Right ventricle myocardium superior (tissue), 1 donor: ENCODE measurements at places on chromosomes 3 and 15.

DNA sequence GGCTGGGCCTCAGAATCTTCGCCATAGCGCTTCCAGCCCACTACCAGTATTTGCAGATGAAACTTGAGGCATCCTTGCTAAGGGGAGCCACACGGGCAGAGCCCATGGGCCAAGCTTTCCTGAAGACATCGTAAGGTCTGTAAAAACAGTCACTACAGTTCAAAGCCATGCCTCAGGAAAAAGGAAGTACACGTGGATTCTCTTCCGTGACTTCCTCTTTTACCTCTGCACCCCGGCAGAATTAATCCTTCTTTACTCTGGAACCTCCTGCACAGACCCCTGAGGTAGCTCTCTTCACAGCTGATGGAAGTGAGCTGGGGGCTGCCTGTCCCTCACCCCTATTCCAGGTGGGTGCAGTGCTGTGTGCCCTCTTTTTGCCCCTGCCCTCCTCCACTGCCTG, 129.2 kb downstream of the CHDH start:
- no peak for DNase-seq

DNA sequence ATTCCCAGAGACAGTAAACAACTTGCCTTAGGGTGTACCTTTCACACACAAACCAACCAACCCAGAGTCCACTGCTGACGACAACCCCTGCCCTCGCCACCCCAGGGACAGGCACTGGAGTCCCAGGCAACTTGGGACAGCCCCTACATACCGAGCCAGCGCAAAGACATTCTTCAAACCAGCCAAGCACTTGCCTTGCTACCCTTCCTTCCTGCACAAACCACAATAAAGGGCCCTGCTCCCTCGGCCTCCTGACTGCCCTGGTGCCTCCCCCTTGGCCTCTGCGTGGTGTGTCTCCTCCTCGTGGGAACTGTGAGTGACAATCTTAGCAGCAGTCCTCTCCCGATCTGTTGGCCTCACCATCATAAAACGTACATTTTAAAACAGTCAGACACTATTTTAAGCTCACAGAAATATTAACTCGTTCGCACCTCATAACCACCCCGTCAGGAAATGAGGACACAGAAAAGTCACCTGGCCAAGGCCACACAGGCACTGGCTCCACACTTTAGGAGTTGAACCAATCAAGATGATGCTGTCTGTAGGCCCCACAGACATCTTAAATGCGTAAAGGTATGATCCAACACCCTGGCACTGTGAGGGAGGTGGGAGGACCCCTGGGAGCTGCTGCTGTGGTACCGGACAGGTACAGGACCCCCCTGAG, 113.8 kb downstream of the ADCY5 start:
- peak; percentile 38 for DNase-seq

- no peak for DNase-seq
Measured at GRCh38 chr3:8357859-8358258, 143.8 kb upstream of the LMCD1 start.

GRCh38 chr3:192212979-192213378, 514.4 kb downstream of the FGF12 start:
- no peak for DNase-seq

- DNase-seq, result no peak
Measured at GRCh38 chr3:49630784-49631183, 43.4 kb upstream of the APEH start.
